ENCODE measurements at places on chromosomes 2 and 18. TPM values are rescaled to one million over a fixed set of nuclear protein-coding genes. Genes with fewer than 3 reads are reported as not detected.

DNA sequence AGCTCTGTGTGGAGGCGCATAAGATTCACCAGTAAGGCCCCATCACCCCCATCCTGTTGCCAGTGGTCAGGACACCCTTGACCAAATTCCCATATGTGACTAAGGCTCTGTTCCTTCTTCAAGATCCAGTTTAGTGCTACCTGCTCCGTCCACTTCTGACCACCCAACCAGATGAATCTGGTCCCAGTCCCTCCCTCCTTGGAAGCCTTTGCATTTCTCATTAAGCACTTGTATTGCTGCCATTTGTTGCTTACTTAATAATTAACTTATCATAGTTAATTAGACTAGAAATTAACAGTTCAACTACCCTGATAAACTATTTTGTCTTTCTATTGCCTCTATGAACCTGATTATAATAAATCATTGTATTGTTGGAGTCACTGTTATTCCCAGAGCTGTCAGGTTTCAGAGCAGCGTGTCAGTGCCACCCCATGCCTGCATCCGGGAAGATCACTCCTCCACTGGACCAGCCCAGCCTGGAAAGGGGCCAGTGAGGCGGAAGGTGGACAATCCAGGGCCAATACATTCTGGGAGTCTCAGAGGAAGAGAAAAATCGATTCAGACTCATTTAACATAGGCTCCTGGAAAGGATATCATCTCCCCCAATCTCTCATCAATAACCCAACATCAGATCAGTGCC, 9.5 kb upstream of the NAT8 start:
- no peak for DNase-seq

GRCh38 chr18:74980669-74981068, 228.3 kb downstream of the PTGR3 start:
- no peak for DNase-seq

DNA sequence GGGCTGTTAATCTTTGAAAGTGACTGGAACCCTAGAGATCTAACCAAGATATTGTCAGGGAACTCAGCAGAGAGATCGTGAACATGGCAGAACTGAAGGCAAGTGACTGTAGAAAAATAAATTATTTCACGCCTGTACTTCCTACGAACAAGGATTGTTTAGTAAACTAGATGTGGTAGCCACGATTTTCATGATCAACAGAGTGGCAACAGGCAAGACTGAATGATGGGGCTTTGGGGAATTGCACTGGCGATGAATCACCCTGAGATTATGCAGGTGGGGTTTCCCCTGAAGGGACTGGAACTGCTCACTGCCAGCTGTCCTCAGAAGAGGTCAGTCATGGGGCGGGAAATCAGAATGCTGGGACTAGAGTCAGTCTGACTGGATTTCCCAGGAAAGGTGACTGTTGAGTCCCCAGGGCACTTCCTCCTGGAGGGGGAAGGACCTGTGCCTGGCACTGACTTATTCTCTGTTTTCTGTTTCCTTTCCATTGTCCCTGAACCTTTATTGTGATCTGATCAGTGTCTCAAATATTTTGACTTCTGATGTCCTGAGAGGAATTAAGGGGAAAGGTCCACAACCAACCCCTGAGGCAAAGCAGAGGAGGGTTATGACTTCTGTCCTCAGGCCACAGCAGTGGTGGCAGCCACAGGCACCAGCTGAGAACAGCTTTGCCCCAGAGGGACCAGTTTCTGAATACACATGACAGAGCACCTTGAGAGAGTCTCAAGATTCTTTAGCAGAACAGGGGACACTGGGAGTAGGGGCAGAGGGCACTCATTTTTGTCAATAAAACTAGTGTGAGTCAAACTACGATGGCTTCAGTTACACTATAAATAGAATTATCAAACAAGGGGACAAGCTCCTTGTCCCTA, 70.0 kb downstream of the NAB1 start:
- DNase-seq, result peak; percentile 88

- no peak for DNase-seq
Measured at GRCh38 chr2:181656450-181657291, at the start of gene CERKL. TSS of gene CERKL (minus strand) at chr2:181657105. CDS start at chr2:181657006, 99 bp downstream.

DSC1 gene
- not detected for total RNA-seq

LYPD1 gene
- total RNA-seq, result not detected
